ENCODE measurements at places on chromosomes 1 and 21. TPM values are rescaled to one million over a fixed set of nuclear protein-coding genes. Genes with fewer than 3 reads are reported as not detected.

DNA sequence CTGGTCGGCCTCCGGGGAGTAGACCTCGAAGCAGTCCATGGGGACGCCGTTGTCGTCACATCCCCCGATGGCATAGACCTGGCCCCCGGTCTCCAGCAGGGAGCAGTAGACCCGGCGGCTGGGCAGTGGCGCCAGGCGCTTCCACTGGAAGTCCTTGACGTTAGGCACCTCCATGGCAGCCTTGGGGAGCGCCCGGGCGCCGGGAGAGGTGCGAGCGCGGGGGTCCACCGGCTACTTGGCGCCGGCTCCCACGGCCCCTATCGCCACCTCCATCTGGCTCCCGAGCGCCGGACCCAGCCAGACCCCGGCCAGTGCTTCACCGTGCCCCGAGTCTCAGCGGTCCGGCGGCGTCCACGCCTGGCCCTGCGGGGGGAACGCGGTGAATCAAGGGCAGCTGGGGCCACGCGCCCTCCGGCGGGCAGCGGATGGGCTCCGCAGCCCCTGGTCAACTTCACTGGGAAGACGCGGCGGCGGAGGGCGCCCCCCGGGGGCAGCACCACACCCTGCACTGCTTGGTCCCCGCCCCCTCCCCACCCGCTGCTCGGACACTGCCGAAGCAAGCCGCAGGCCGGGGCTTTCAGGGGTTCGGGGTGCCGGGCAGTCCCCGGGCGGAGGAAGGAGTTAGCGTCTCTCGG lies 13.2 kb downstream of the KLHDC8A start:
- peaks cover 22% of the 10 kb centered on the region for H3K27me3 ChIP-seq
- H3K36me3 ChIP-seq: no peaks in the 10 kb centered on the region
- DNase-seq: no peak
- H3K4me1 ChIP-seq: peaks cover 15% of the 10 kb centered on the region

GRCh38 chr1:151384584-151384983 lies 12.1 kb upstream of the SELENBP1 start:
- H3K4me3 ChIP-seq: no peak overlapping the region
- no peak overlapping the region for H3K27ac ChIP-seq
- H3K4me1 ChIP-seq: no peaks in the 10 kb centered on the region
- H3K36me3 ChIP-seq: no peaks in the 10 kb centered on the region

DNA sequence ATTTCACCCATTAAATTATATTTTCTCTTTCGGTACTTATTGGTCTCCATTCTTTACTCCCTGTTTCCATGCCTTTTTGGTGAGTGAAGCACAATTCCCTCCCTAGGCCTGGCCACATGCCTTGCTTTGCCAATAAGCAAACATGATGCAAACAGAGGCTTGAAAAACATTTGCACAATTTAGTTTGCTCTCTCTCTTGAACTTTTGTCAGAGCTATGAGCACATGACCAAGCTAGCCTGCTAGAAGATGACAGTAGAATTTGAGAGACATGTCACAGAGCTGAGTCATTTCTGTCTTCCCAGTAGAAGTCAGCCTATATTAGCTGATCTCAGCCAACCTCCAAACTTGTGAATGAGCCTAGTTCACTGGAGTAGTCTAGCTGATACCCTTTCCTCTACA lies 24.6 kb downstream of the ANGPTL3 start:
- no peaks in the 10 kb centered on the region for H3K27me3 ChIP-seq
- H3K4me1 ChIP-seq: no peaks in the 10 kb centered on the region
- no peak for DNase-seq
- no peak overlapping the region for H3K4me3 ChIP-seq
- H3K27ac ChIP-seq: no peak overlapping the region

GRCh38 chr1:2554621-2555387 lies 1.4 kb upstream of the TNFRSF14 start:
- no peaks in the 10 kb centered on the region for H3K27me3 ChIP-seq
- H3K4me1 ChIP-seq: peaks cover 35% of the 10 kb centered on the region
- peaks cover 21% of the 10 kb centered on the region for H3K36me3 ChIP-seq
- H3K27ac ChIP-seq: peak overlapping the region; percentile 91

- no peaks in the 10 kb centered on the region for H3K36me3 ChIP-seq
- H3K4me3 ChIP-seq: no peak overlapping the region
- H3K4me1 ChIP-seq: peaks cover 9% of the 10 kb centered on the region
Observed at GRCh38 chr1:212109728-212110127, 74.2 kb downstream of the DTL start.

GRCh38 chr21:14591882-14592281 lies 45.8 kb upstream of the SAMSN1 start:
- H3K4me3 ChIP-seq: no peak overlapping the region
- H3K4me1 ChIP-seq: no peaks in the 10 kb centered on the region
- H3K36me3 ChIP-seq: no peaks in the 10 kb centered on the region
- no peaks in the 10 kb centered on the region for H3K27me3 ChIP-seq
- H3K27ac ChIP-seq: peak overlapping the region; percentile 25
- DNase-seq: no peak

- no peaks in the 10 kb centered on the region for H3K4me1 ChIP-seq
- H3K4me3 ChIP-seq: no peak overlapping the region
- H3K36me3 ChIP-seq: no peaks in the 10 kb centered on the region
- no peak for DNase-seq
Observed at GRCh38 chr1:183764981-183765380, 39.9 kb upstream of the RGL1 start.

GRCh38 chr1:168178638-168179437 lies at the start of gene TIPRL:
Gene TIPRL (plus strand): TSS chr1:168178962. CDS start chr1:168179078, 116 bp downstream.
- H3K36me3 ChIP-seq: no peaks in the 10 kb centered on the region
- peak within 1 kb of the TSS; percentile 95 for H3K27ac ChIP-seq
- no peaks in the 10 kb centered on the region for H3K27me3 ChIP-seq
- peak; percentile 98 for DNase-seq

DNA sequence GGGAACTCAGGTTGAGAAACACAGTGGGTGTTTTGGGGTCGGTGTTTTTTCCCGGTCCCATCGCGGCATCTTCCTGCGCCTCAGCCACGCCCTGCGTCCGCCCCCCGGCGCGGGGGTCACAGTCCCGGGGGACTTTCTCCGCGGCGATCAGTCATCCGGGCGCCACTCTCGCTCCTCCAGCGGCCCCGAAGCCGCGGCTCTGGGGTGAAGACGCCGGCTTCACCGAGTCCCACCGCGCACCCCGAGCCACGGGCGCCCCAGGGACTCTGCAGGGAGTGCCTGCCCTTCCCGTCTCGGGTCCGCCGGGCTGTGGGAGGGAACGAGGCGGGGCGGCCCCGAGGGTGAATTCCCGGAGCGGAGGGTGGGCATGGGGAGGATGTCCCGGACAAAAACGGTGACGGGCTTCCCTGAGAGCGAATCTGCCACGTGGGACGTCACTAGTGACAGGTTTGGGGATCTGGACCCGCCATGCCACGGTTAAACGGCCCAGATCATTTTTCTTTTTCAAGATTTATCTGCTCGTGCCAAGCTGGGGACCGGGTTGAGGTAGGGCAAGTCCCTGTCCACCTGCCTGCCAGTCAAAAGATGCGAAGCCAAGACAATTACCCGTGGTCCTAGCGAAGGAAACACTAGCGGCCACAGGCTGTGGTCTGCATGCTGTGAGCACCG lies 717 bp upstream of the BATF3 start:
- H3K27me3 ChIP-seq: no peaks in the 10 kb centered on the region
- H3K4me3 ChIP-seq: peak overlapping the region; percentile 60
- H3K27ac ChIP-seq: peak overlapping the region; percentile 60
- H3K36me3 ChIP-seq: no peaks in the 10 kb centered on the region
- peaks cover 24% of the 10 kb centered on the region for H3K4me1 ChIP-seq
- peak; percentile 75 for DNase-seq

DNA sequence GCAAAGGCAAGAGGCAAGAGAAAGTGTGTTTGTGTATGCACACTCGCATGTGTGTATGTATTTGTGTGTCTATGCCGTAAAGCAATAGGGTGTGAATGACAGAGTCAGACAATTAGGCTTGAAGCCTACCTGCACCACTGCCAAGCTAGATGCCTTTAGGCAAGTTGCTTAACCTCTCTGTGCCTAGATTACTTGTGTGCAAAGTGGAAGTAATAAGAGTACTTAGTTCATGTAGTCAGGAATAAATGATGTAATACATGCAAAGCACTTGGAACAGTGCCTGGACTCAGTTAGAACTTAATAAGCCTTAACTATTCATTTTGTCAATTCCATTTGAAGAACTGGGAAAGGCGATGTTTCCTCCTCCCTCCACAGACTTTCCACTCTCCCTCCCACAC lies 31.7 kb downstream of the LAMB3 start:
- no peaks in the 10 kb centered on the region for H3K36me3 ChIP-seq
- H3K4me3 ChIP-seq: no peak overlapping the region
- no peaks in the 10 kb centered on the region for H3K4me1 ChIP-seq
- H3K27ac ChIP-seq: no peak overlapping the region
- no peak for DNase-seq
- H3K27me3 ChIP-seq: no peaks in the 10 kb centered on the region

- DNase-seq: no peak
- H3K27me3 ChIP-seq: no peaks in the 10 kb centered on the region
- no peak overlapping the region for H3K27ac ChIP-seq
- H3K4me1 ChIP-seq: no peaks in the 10 kb centered on the region
Observed at GRCh38 chr1:5881526-5882222, 110.6 kb downstream of the NPHP4 start.

DNA sequence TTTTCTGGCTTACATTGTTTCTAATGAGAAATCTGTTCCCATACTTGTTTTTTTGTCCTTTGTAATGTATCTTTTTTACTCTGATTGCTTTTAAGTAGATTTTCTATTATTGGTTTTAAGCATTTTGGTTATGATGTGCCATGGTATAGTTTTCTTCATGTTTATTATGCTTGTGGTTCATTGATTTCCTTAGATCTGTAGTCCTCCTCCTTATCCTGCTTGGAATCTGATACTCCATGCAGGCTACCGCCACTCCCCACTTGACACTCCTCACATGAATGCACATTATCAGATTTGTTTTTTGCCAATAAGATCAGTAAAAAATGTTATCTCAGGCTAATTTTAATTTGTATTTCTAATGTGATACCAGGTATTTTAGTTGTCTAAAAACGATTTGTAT lies 20.8 kb downstream of the UROD start:
- H3K27me3 ChIP-seq: no peaks in the 10 kb centered on the region
- no peaks in the 10 kb centered on the region for H3K4me1 ChIP-seq
- no peak for DNase-seq
- no peak overlapping the region for H3K27ac ChIP-seq

- H3K4me3 ChIP-seq: no peak overlapping the region
- H3K27me3 ChIP-seq: no peaks in the 10 kb centered on the region
- no peak overlapping the region for H3K27ac ChIP-seq
- DNase-seq: peak; percentile 39
Observed at GRCh38 chr1:15997637-15998280, 6.3 kb upstream of the SRARP start.

- peaks cover 89% of the 10 kb centered on the region for H3K27me3 ChIP-seq
Observed at GRCh38 chr1:4655674-4656532, 1.5 kb downstream of the AJAP1 start.

GRCh38 chr21:46059195-46059594 lies 38.7 kb upstream of the COL6A2 start:
- peak overlapping the region; percentile 97 for H3K27ac ChIP-seq
- no peaks in the 10 kb centered on the region for H3K27me3 ChIP-seq
- H3K36me3 ChIP-seq: no peaks in the 10 kb centered on the region
- H3K4me3 ChIP-seq: no peak overlapping the region

GRCh38 chr1:55234016-55234415 lies 18.9 kb upstream of the USP24 start:
- no peak overlapping the region for H3K27ac ChIP-seq
- no peaks in the 10 kb centered on the region for H3K36me3 ChIP-seq
- no peaks in the 10 kb centered on the region for H3K4me1 ChIP-seq
- no peak for DNase-seq
- no peak overlapping the region for H3K4me3 ChIP-seq
- no peaks in the 10 kb centered on the region for H3K27me3 ChIP-seq

DNA sequence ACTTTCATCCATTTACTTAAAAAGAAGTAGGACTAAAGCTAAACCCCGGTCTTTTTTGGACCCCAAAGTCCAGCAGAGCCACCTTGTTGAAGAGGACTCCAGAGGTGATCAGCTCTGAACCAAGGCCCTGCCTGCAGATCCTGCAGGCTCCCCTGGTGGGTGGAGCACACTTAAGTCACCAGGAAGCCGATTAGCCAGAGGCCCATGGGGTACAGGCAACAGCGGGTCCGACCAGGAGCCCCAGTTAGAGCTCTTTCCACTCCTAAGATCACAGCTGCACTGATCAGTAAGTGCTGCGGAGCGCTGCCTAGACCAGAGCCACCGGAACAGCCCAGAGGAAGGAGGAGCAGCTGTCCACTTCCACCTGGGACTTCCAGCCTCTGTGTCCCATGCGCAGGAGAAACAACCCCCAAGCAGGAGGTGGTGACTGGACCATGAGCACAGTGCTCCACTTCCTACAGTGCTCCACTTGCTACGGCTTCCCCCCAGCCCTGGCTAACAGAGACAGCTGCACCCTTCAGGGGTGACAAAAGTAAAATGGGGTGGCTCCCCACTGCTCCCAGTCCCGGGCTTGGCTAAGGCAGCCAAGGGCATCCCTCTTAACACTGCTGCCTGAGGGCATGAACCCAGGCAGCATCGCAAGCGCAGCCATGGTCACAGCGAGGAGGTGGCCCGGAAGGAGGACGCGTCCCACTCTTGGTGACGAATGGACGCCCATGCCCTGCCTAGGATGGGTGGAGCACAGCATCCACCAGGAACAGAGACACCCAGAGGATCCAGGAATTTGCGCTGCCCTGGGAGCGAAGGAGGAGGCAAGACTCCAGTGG lies 58.0 kb downstream of the NPHP4 start:
- DNase-seq: no peak
- no peaks in the 10 kb centered on the region for H3K27me3 ChIP-seq
- H3K36me3 ChIP-seq: no peaks in the 10 kb centered on the region
- no peak overlapping the region for H3K4me3 ChIP-seq

GRCh38 chr1:78155121-78155520 lies 109.4 kb downstream of the GIPC2 start:
- DNase-seq: no peak
- H3K4me3 ChIP-seq: no peak overlapping the region
- no peaks in the 10 kb centered on the region for H3K27me3 ChIP-seq
- no peaks in the 10 kb centered on the region for H3K36me3 ChIP-seq
- no peaks in the 10 kb centered on the region for H3K4me1 ChIP-seq

GRCh38 chr1:3886106-3886670 lies 13.9 kb downstream of the C1orf174 start:
- H3K36me3 ChIP-seq: peaks cover 82% of the 10 kb centered on the region
- H3K4me3 ChIP-seq: no peak overlapping the region
- H3K4me1 ChIP-seq: no peaks in the 10 kb centered on the region
- H3K27me3 ChIP-seq: no peaks in the 10 kb centered on the region

- no peaks in the 10 kb centered on the region for H3K27me3 ChIP-seq
- H3K4me3 ChIP-seq: no peak overlapping the region
- no peak for DNase-seq
Observed at GRCh38 chr1:190754666-190755065, 277.0 kb upstream of the BRINP3 start.

GRCh38 chr1:151977662-151978230 lies 15.9 kb downstream of the S100A10 start:
- H3K4me1 ChIP-seq: peaks cover 24% of the 10 kb centered on the region
- no peak for DNase-seq
- peaks cover 3% of the 10 kb centered on the region for H3K36me3 ChIP-seq
- no peak overlapping the region for H3K4me3 ChIP-seq

- no peak overlapping the region for H3K27ac ChIP-seq
- no peak overlapping the region for H3K4me3 ChIP-seq
- no peaks in the 10 kb centered on the region for H3K27me3 ChIP-seq
- DNase-seq: no peak
Observed at GRCh38 chr1:237232501-237232900, 190.5 kb downstream of the RYR2 start.

Gene SRGAP2
- polyA plus RNA-seq: 3.6 TPM

Gene TSSK3
- 1.1 TPM for polyA plus RNA-seq

Gene S100B
- 20.4 TPM for polyA plus RNA-seq

Gene NBPF4
- not detected for polyA plus RNA-seq

Gene DDR2
- 3.5 TPM for polyA plus RNA-seq

Gene MCOLN2
- 4.9 TPM for polyA plus RNA-seq

Gene HAO2
- polyA plus RNA-seq: not detected
